Ecto neural progenitor cell (in vitro differentiated cells): ENCODE measurements at places on chromosomes 5 and 9.

GRCh38 chr5:38467353-38468040 is 88.9 kb downstream of the LIFR start:
- DNase-seq, result no peak

GRCh38 chr5:131393498-131393968 is 129.7 kb downstream of the CDC42SE2 start:
- no peak for DNase-seq

DNA sequence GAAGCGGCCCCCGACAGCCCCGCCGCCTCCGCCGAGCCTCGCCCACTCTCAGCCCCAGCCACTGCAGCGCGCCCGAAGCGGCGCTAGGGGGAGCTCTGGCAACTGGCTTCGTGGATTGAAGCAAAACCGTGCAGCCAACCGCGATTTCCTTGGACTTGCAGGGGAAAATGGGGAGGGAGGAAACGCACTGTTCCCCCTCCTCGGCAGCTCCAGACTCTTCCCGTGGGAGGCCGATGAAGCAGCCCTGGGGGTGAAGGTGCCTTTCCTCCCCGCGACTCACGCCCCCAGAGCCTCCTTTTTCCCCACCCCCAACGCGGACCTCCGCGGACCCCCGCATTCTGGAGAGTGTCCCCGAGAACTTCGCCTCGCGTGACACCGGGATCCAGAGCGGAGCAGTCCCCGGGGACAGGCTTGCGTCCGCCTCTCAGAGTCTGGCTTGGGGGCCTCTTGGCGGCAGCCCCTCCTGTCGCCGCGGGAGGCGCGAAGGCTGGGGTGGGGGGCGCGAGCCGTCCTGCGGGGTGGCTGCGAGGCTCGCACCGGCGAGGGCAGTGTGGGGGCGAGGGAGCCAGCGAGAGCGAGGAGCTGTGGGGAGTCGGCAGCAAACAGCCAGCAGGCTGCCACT is 3.8 kb downstream of the IER5L start:
- peak; percentile 92 for DNase-seq

GRCh38 chr5:119315516-119315949 is 40.3 kb upstream of the TNFAIP8 start:
- DNase-seq, result no peak

GRCh38 chr9:77883846-77884771 is 147.5 kb downstream of the GNAQ start:
- DNase-seq, result no peak

DNA sequence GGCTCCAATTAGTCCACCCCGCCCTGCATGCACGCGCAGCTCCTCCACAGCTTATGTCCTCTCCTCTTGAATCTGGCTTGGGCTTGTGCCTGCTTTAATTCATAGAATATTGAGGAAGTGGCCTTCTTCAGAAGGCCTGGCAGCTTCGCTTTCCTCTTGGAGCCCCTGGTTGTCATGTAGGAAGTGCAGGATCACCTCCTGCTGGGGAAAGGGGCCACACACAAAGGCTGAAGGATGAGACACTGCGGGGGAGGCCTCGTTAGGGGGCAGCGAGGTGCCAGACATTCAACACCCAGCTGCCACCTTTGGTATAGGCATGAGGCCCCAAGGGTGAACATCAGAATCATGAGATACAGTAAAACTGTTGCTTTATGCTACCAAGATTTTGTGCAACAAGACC is 2.7 kb upstream of the CNOT6 start:
- no peak for DNase-seq
